Frontal cortex (tissue), 4 donors: ENCODE measurements at places on chromosomes 5 and 9. TPM values are rescaled to one million over a fixed set of nuclear protein-coding genes. Genes with fewer than 3 reads are reported as not detected.

The TRPM3 gene
- total RNA-seq: 18.8 TPM

The PPP3R2 gene
- total RNA-seq: 0.41 TPM

The WDR38 gene
- not detected for total RNA-seq

DNA sequence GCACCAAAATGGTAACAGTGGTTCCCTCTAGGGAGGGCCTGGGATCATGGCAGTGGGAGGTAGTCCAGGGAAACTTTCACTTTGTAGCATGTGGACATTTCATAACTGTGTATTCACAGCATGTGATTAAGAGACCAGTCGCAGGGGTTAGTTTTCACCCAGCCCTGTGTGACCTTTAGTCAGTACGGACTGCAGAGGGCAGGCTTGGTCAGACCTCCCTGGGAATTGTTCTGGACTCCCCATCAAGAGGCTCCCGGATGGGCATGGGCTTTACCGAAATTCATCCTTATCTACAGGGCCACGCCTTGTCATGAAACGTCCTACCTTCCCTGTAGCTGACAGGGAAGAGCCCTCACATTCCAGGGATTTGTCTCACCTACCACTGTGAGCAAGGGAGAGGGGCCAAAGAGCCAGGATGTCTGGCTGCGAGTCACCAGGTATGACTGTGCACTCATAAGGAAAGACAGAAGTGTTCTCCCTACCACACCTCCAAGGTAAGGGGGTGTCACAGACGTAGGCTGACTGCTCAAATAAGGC is 19.9 kb downstream of the GPX3 start:
- no peak for DNase-seq

GRCh38 chr5:17004441-17005106 is 68.5 kb upstream of the MYO10 start:
- DNase-seq: no peak

- no peak for DNase-seq
These were observed 252.0 kb upstream of the ISL1 start for GRCh38 chr5:51131266-51131665.

DNA sequence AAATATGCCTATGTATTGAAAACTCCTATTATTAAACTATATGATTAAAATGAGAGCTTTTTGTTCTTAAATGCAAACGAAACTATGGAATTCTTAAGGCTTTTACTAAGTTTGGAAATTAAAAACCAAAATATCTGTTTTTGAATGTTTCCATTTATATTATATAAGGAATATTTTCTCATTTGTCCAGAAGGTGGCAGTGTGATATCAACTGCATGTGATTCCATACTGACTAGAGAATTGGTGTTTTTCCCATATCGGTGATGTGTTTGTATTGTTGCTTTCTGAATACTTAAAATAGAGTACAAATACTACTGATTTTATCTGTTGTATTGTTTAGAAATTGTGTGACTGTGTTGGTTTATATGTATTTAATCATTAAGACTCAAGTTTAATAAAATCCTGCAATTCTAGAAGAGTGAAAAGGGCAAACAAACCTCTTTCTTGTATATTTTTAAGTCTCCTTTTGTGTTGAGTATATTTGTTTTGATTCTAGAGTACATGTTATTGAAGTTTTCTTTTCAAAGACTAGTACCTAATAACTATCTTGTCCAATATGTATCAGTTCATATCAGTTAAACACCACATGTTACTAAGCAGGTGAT is 320.8 kb downstream of the CCDC171 start:
- peak; percentile 1 for DNase-seq
